ENCODE measurements at places on chromosomes 1 and 21. TPM values are rescaled to one million over a fixed set of nuclear protein-coding genes. Genes with fewer than 3 reads are reported as not detected.

The TFF1 gene
- total RNA-seq = 1.3 TPM

The IGSF21 gene
- total RNA-seq = 32.0 TPM

The ELAPOR1 gene
- total RNA-seq = 0.10 TPM

The PLA2G2F gene
- not detected for total RNA-seq

The MROH7 gene
- total RNA-seq = 0.03 TPM

The CCDC30 gene
- 0.87 TPM for total RNA-seq

The CA6 gene
- not detected for total RNA-seq

The TCHHL1 gene
- total RNA-seq = not detected

The ANKRD35 gene
- total RNA-seq = 0.22 TPM

DNA sequence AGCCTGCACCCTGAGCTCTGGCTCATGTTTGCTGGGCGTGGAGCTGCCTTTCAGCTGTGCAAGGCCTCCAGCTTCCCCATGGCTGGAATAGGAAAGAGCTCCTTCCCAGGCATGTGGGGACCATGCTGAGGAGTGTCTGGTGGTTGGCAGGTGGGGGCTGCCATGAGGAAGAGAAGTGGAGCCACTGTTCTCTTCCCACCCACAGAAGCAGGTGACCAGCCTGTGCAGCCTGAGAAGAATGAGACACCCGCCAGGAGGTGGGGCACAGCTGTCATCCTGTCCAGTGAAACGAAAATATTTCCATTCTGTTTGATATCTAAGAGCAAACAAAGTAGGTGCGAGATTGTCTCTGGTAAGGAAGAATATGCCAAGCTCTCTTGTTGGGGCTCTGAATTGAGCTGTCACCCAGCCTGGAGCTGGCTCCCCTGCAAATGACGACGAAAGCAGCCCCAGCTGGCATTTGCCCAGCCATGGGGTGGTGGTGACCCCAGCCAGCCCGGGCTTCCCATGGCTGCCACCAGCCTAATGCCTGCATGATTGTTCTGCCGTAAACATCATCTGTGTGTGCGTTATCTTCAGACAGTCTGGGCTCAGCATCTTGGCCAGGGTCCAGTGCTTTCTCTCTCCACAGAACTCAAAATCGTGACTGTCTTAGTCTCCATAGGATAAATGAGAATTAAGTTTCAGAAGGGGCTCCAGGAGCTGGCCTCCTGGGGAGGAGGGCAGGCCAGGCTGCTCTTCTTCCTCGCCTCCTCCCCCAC, 429.8 kb upstream of the VAMP3 start:
- DNase-seq = no peak

DNA sequence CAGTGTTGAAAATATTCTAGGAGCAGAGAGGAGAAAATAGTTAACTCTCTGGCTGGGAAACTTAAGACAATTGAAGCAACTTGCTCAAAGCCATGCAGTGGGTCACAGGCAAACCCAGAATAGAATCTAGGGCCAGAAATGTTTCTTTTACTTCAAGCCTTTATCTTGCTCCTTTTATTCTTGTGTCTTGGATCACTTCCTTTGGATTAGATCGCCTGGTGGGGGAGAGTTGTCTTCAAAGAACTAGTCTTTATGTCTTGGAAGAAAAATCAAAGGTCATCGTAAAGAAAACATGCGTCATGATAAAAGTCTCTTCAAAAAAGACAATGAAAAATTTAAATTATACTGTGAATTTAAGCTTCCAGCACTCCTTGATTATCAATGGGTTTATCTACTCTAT, 493.6 kb upstream of the USP24 start:
- DNase-seq = no peak

GRCh38 chr1:22317920-22318243, 133.8 kb upstream of the ZBTB40 start:
- DNase-seq = no peak

- no peak for DNase-seq
These were observed 1.1 kb downstream of the WARS2 start for GRCh38 chr1:119139403-119139802.

GRCh38 chr1:240402326-240402725, 209.6 kb downstream of the GREM2 start:
- no peak for DNase-seq

- DNase-seq = no peak
These were observed 111.0 kb downstream of the EDEM3 start for GRCh38 chr1:184643661-184644060.

DNA sequence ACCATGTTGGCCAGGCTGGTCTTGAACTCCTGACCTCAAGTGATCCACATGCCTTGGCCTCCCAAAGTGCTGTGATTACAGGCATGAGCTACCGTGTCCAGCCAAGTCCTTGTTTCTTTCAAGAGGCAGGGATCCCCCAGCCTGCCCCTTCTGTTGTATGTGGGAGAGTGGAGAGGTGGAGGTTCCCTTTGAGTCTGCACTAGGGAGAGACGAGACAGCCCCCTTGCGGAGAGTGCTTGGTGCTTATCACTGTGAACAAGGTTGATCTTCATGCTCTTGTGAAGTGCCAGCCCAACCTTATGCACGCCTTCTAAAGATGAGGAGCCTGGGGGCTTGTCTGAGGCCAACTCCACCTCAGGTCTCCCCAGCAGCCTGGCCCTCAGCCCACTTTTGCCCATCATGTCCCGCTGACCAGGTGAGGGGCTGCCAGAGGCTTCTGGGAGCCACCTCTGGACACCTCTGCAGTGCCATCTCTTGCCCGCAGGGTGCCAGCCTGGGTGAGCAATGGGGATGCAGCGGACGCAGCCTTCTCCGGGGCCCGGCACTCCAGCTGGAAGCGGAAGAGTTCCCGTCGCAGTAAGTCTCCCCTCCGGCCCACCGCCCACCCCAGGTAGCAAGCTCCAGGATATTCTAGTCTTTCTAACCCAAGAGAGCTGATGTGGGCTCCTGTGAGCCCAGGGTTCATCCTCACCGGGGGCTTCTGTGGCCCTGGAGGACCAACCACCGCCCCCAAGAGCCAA, 62.3 kb downstream of the ARHGEF10L start:
- no peak for DNase-seq

DNA sequence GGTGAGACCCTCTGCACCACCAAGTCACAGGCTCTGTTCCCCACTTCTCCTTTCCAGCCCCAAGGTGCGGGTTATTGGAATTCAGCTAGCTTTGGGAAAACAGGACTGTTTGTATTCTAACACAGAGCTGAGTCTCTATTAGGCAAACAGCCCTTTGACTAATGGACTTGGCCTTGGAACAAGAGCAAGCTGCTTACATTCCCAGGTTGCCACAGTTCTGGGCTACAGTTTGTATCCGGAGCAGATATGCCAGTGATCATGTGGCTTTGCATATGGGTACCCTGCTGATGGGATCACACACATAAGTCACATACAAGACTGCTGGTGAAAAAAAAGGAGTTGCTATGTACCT, 110.5 kb upstream of the COA6 start:
- no peak for DNase-seq

DNA sequence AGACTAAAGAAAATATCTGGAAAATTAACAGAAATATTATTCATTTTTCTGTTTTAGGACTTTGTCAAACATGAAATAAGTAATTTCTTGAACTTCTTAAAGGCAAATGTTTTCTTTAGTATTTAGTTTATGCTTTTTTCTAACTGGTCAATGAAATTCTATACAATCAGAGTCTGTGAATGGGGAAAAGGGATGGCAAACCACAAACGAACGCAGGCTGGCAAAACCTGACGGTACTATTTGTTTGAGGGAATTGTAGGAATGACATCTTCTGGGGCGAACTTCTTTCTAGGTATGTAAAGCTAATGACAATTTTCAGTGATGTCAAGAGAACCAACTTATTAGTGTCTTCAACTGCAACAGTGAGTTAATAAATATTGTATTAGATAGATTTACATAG, 156.0 kb downstream of the SIPA1L2 start:
- DNase-seq = no peak

DNA sequence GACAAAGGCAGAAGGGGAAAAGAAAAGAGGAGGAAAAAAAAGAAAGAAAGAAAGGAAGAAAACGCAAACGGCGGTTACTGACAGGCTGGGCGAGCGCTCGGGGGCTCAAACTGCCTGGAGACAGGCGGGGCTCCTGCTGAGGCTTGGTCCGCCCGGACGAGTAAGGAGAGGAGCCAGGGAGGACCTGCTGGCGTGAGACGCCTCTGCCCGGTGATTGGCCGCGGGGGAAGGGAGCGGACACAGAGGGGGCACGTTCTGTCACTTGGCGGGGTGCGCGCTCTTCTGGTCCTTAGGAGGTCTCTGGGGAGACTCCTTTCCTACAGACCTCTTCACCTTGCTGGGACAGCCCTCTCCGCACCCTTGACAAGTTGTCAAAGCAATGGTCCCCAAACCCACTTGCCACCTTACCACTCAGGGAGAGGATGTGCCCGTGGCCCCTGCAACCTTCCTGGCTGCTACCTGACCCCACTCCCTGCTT, 791 bp upstream of the PIK3R3 start:
- DNase-seq = peak; percentile 86

DNA sequence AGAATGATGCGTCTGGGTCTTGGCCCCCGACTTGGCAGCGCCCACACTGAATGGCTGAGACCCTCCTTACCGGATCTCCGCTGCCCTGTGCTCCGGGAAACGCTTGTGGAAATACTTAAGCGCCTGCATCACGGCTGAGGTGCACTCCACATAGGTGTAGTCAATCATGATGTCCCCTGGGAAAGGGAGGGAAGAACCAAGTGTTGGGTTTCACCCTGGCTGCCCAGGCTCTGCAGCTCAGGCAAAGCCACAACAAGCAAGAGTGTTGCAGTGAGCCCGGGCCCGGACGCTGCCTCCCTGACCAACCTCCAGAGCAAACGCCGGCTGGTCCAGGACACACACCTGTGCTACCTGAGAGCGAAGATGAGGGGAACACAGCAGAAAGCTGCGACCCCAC, 21.5 kb upstream of the SPATC1L start:
- no peak for DNase-seq

GRCh38 chr1:24484199-24484598, 18.4 kb upstream of the RCAN3 start:
- peak; percentile 43 for DNase-seq

DNA sequence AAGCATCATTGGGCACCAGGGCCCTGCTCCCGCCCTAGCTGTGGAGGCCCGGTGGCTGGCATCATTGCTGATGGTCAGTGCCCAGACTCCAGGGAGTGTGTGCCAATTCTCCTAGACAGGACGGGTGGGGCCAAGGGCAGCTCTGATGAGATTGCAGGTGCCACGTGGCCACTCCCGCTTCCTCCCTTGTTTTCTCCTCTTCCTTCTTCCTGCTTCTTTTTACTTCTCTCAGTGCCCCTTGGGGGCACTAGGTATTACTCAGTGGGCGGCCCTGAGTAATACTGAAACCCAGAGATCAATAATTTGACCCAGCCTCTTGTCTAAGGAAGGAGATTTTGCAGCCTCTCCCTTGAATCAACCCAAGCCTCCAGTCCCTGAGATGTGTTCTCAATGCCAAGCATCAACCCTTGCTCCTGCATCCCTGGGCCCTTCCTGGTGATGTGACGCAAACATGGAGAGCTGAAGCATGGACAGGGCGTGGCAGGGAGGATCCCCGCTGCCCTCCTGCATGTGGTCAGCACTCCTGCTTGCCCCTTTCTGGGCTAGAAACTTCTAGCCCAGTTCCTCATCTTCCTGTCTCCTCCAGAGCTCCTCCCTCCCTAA, 32.4 kb downstream of the CDK18 start:
- no peak for DNase-seq

DNA sequence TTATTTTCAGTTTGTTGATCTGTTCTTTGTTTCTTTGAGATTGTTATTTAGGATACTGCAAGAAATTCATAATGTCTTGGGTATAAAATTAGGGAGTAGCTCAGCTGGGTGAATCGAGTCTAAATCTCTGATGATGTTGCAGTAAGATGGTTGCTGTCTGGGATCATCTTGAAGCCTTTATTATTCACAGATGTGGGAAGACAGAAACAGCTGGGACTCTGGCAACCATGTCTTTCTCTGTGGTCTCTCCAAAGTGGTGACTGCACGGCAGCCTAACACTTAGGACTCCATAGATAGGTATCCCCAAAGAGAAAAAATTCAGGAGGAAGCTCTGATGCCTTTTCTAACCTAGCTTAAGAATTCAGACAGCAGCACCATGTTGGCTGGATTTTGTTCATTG, 52.7 kb downstream of the RAP1A start:
- no peak for DNase-seq

- DNase-seq = no peak
These were observed 11.1 kb downstream of the PROK1 start for GRCh38 chr1:110462093-110462492.
